ENCODE measurements at places on chromosomes 1 and 21.

- no peak for DNase-seq
These were observed 22.9 kb downstream of the ADAM30 start for GRCh38 chr1:119873135-119874015.

- DNase-seq = no peak
These were observed 63.0 kb downstream of the NMNAT2 start for GRCh38 chr1:183355181-183355580.

GRCh38 chr1:183837062-183837461, 32.1 kb downstream of the RGL1 start:
- no peak for DNase-seq

DNA sequence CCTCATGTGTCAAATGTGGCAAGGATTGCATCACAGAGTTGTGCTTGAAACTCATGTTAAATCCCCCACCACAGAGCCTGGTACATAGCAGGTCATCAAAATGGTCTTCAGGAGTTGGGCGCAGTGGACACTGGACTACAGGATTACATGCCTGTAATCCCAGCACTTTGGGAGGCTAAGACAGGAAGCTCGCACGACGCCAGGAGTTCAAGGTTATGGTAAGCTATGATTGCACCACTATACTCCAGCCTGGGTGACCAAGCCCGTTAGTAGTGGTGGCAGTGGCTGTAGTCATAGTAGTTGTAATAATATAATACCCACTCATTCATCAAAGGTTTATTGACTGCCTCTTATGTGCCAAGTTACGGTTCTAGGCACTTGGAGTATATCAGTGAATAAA, 123.4 kb upstream of the IRF2BP2 start:
- DNase-seq = no peak

DNA sequence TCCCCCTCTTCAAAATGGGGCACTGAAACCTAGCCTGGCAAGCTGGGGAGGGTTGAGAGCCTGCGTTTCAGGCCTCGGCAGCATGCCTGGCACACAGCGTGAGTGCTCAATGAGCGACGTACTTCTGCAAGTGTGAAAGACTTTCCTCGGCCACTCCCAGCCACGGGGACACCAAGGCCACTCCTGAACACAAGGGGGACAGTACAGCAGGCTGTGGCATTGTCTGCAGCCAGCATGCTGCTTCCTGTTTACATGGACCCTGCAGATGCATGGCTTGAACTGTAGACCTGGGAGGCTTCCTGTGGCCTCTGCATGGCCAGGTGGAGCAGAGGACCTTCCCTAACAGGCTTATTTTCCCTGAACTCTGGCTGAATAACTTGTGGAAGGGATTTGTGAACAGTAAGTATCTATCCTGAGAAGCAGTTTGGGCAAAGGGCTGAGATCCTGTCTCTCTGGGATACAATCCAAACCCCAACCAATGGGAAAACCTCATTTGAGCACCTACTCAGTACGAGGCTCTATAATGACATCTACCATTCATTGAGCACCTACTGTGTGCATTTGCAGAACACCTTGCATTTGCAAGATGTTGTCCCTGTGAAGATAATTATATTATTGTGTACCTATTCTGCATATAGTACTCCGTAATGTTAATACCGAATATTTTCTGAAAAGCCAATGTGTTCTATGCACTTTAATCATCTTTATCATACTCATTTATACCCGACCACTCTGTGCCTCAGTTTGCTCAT, 9.9 kb upstream of the HSPG2 start:
- DNase-seq = no peak

DNA sequence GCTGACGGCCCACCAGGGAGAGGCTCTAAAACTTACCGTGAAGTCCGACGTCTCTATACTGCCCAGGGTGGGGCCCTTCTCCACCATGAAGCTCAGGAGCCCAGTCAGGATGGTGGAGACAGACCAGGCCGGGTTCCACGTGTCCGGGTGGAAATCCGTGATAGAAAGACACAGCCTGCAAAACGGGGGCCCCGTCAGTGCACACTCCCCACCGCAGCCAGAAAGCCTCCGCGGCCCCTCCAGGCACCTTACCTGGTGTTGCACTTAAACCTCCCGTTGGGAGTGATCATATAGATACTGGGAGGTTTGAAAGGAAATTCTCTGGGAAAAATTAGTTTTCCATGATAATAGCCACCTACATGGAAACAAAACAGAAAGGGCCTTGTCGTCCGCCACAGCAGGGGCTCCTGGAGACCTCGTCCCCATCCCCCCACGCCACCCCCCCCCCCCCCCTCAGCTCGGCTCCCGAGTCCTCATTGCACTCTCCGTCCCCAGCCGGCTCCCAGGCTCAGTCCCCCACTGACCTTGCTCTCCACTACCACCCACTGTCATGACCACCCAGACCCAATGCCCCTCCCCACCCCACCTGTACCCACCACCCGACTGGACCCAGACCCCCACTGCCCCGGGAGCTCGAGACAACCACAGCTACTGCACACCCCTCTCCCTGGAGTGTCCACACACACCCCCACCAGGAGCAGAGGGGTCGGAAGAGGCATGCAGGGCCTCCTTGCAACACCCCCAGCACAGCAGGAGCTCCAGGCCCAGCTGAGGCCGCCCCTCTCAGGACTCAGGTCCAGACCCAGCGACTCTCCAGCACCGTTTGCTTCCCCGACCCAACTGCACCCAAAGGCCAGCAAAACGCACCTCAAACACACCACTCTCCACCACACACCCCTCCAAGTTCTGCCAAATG, 10.7 kb upstream of the C1QTNF12 start:
- no peak for DNase-seq

- DNase-seq = no peak
These were observed 4.1 kb downstream of the CD84 start for GRCh38 chr1:160575112-160575664.

DNA sequence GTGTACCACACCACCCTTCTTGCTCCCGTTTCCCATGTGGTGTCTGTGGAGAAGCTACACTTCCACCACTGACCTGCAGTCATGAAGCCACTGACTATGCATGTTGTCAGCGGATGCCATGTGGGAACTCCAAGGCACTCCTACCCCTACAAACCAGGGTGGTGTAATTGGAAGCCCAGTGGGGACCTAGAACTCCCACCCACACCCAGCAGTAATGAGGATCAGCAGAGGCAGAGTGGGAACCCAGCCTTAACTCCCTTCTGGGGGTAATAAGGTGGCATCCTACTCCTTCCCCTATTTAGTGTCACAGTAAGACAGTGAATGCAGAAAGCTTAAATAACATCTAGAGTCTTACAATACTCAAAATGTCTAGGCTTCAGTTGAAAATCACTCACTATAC, 78.4 kb downstream of the SPATA46 start:
- DNase-seq = no peak

- no peak for DNase-seq
These were observed 411.9 kb downstream of the ZP4 start for GRCh38 chr1:237478842-237479241.

DNA sequence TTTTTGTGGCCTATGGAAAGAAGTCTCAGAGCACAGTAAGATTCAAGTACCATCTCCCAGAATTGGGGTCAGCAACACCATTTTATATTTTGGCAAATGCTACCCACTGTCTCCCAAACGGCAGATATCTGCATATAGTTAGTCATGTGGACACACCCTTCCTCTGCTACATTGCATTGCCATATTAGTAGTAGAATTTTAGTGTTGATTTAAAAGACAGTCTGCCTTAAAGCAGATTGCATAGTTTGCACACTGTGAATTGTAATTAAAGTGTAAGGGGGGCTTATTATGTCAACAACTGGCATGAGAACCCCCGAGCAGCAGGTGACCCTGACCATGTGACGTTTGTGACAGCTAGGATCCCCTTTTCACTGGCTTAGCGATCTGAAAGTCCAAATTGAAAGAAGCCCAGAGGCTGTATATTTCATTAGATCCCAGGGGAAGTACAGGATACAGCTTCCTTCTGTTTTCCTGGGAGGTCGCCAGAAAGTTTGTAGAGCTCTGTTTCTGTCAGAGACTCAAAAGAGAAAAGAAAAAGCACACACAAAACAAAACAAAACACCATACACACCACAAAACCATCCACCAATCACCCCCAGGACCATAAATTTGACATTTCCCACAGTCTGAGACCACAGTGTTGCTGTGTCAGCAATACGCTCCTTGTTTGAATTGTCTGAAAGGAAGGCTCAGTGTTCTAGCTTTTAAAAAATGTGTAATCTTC, 172.4 kb downstream of the NFIA start:
- no peak for DNase-seq

DNA sequence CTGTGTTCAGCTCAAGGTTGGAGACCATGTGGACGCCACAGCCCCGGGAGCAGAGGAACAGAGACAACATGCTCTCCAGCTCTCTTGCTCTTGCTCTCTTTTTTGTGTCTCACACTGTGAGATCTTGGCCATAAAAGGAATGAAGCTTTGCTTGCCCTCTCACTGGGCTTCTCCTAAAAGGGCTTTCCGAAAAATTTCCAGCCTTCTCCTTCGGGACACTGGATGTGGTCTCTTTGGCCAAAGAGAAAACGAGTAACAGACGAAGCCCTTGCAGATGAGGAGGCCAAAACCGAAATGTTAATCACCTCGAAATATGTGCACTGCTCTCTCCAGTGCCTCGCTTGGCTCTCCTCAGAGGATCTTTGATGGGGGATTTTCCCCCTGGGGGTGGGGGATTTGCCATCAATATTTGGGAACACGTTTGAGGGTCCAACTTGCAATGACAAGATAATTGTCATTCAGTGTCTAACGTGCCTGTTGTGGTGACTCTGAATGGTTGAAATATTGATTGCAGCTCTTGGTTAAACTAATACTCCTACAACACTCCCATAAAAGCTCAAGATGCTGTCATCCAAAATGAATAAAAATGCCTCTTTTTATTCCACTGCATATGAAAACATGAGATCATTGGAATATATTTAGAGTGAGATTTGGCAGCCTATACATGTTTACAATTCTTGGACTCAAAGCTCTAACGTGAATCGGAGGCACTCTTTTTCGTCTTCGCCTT, 68.6 kb upstream of the ANGPTL1 start:
- DNase-seq = no peak

- no peak for DNase-seq
These were observed 328.6 kb downstream of the RRAGC start for GRCh38 chr1:38530957-38531356.

- DNase-seq = no peak
These were observed 1260.6 kb upstream of the ADGRL2 start for GRCh38 chr1:80540149-80540548.

- no peak for DNase-seq
These were observed 51.3 kb downstream of the PRKCZ start for GRCh38 chr1:2101531-2101930.

DNA sequence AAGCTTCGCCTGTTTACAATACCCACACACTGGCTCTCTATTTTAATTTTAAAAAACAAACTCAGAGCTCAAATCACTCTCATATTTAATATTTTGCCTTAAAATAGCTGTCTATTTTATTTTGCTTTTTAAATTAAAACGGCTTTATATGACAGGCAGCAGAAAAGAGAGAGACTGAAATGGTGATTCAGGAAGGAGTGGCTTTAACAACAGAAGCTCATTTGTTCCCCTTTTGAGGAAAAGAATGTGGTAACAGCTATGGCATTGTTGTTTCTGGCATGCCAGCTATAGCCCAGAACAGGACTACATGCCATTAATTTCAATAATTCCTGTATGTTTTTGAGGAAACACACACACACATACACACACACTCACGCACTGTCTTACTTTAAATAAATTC, 234.2 kb upstream of the PTBP2 start:
- DNase-seq = no peak

GRCh38 chr1:93194231-93194990, 13.9 kb downstream of the CCDC18 start:
- DNase-seq = no peak

GRCh38 chr21:38859852-38860251, 54.1 kb downstream of the ETS2 start:
- DNase-seq = no peak

GRCh38 chr1:30948278-30948677, 39.7 kb upstream of the SDC3 start:
- DNase-seq = no peak

- peak; percentile 49 for DNase-seq
These were observed 83.9 kb downstream of the MAST2 start for GRCh38 chr1:45887156-45887842.

- DNase-seq = no peak
These were observed 43.8 kb downstream of the DDAH1 start for GRCh38 chr1:85421179-85421578.

DNA sequence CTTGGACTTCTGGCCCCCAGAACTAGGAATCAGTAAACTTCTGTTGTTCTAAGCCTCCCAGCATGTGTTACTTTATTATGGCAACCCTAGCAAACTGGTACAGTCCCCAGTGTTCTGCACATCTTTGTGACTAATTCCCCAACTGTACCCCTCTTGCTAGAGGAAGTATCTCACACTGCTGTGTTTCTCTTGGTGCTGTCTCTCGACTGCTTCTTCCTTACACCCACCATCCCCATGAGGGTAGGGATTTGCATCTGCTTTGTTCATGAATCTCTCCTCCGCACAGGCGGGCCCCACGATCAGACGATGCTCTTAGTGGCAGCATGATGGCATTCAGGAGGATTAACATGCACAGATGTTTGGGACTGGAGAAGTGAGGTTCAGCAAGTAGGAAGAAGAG, 46.7 kb downstream of the CLIC6 start:
- peak; percentile 12 for DNase-seq

DNA sequence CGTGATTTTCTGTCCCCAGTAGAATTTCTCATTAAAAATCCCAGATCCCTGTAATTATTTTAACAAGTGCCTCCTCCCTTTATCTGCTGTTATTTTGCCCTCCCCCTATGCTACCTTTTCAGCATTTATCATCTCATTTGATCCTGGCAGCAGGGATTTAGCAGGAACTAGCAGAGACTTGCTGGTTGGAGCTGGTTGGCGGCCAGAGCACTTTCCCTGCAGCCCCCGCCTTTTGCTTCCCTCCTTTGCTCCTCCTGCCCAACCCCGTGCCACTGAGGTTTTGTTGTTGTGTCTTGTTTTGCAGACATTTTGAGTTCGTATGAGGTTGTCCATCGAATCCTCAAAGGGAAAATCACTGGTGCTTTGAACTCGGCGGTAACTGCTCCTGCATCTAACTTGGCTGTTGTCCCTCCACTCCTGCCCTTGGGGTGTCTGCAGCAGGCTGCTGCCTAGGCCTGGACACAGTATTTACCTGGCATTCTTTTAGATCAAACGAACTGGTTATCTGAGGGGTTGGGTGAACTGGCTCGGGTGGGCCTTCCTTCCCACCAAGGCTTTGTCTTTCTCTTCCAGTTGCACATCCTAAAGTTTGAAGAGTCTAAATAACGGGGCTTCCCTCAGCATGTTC, 11.2 kb downstream of the UBE2Q1 start:
- no peak for DNase-seq

DNA sequence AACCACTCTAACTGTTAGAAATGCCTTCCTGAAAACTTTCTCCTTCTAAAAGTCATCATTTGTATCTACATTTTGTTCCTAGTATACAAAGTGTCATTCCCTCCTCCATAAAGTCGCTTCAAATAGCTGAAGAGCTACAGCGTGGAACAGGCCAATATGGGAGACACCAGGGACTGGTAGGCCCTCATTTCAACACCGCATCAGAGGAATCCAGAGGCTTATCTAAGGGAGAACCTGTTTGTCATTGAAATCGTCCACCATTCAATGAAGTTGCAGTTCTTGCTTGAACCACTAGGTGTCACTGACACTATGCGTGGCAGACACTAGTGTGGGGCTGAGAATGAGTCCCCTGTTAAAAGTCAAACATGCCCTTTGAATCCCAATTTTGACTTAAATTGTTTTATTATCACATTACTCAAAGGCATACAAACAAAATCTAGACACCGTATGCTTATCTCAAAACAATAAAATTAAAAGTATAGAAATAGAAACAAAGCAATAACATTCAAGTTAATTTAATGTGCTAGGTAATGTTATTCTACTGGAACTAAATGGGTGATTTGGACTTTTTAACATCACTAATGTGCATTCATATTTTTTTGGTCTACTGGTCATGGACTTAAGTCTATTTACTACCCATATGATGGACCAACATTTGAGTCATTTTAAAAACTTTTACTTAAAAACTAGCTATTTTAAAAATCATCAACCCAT, 182.3 kb downstream of the FCRL5 start:
- DNase-seq = peak; percentile 58
